EL (cell line): ENCODE measurements at places on chromosomes 3 and 15.

DNA sequence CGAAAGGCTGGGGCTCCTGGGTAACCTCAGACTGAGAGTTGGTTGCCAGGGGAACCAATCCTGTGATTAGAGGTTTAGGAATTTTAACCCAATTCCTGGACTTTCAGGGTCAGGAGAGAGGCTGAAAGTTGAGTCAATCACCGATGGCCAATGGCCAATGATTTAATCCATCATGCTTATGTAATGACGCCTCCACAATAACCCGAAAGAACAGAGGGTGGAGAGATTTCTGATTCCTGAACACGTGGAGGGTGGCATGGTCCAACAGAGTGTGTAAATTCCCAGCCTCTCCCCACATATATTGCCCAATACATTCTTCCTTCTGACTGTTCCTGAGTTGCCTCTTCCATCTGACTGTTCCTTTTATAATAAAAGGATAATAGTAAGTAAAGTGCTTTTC, 137.2 kb upstream of the CBLB start:
- DNase-seq = peak; percentile 97

GRCh38 chr15:74376226-74376625, 8.8 kb upstream of the CYP11A1 start:
- no peak for DNase-seq

DNA sequence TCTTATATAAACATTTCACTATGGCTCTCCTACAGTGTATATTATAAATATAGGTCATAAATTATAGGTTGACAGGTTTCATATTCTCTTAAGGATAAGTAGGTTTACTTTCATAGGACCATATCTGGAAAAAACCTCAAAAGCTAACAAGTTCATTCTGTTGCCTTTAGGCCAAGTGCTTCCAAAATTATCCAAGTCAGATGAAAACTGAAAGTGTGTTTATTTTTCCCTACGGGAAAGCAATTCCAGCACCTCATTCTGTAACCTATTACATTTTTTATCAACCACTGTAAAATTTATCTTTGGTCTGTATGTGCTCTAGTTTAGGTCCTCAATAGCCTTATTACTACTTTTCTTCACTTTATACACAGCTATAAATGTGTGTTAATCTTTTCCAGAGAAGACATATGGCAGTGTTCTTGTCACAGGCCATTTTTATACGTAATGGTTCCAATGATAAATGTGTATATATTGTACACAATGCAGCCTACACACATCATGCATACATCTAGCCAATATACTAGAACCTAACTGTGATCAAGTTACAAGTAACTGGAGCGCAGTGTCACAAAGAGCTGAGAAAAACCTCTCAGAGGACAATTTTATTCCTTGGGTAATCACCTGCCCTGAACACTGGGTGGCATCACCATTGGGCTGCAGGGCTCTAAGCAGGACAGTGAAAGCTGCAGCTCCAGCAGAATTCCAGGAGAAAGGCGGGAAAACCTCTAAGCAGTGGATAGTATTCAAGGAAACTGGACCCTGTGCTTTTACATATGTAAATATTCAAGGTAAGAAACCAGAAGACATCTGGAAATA, 251.3 kb downstream of the CTNNB1 start:
- no peak for DNase-seq

DNA sequence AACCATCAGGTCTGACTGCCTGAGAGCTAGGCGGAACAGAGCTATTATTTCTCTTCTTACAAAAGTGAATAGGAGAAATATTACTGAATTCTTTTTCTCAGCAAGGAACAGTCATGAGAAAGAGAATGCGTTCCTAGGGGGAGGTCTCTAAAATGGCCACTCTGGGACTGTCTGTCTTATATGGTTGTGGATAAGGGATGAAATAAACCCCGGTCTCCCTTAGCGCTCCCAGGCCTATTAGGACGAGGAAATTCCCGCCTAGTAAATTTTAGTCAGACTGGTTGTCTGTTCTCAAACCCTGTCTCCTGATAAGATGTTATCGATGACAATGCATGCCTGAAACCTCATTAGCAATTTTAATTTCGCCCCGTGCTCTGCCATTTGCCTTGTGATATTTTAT, 20.1 kb upstream of the WDR5B start:
- DNase-seq = no peak

GRCh38 chr3:23916886-23917678, at the start of the genes NKIRAS1 and RPL15:
NKIRAS1 (minus strand) TSS chr3:23916990; CDS start chr3:23910904, 6,086 bp downstream.
RPL15 (plus strand) TSS chr3:23917132; CDS start chr3:23917860, 728 bp downstream.
- DNase-seq = peak; percentile 97

DNA sequence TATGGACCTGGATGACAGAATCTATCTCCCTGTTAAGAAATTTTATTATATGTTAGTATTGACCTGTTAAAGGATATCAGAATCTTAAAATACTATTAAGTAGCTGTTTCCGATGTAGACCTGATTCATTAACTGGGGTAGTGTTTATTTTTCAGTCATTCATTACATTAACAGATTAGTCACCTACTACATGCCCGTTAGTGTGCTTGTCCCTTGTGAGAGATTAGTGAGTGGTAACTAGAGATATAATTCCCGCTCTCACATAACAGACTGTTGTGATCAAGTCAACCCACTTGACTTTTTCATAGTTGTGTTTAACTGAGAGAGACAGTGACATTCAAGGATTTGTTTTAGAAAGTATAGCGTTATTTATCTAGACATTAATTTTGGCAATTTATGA, 166.8 kb downstream of the TCF12 start:
- DNase-seq = no peak

GRCh38 chr3:194811118-194811517, 125.4 kb downstream of the FAM43A start:
- no peak for DNase-seq

DNA sequence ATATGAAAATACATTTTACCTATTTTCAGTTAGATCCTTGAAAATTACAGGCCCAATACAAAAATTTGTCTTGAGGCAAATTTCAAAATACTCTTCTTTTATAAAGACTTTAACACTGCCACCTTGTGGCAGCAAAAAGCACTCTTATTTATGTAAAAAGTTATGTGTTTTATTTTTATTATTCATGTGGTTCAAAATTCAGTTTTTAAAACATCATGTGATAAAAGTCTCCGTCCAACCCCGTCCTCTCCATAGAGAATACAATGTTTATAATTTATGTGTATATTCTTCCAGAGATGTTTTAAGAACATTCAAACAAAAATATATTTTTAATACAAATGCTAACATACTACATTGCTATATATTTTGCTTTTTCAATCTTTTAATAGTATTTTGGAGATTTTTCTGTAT, 36.9 kb upstream of the TRIM59 start:
- peak; percentile 60 for DNase-seq

DNA sequence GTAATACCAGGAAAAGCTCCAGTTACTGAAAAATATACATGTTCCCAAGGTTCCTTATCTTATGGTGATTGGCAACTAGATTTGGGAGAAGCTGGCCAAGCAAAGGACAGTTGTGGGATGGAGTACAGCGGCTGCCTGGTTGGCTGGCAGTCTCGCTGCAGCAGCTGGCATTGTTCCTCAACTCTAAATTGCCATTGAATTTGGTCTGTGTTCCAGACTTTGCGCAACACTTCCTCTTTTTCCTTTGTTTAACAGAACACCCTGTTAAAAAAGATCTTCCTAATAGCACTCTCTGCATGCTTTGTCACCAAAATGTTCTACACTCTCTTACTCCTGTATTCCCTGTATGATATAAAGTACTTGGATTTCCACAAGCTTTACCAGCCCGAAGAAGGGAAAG, 420.6 kb upstream of the RBMS3 start:
- no peak for DNase-seq

DNA sequence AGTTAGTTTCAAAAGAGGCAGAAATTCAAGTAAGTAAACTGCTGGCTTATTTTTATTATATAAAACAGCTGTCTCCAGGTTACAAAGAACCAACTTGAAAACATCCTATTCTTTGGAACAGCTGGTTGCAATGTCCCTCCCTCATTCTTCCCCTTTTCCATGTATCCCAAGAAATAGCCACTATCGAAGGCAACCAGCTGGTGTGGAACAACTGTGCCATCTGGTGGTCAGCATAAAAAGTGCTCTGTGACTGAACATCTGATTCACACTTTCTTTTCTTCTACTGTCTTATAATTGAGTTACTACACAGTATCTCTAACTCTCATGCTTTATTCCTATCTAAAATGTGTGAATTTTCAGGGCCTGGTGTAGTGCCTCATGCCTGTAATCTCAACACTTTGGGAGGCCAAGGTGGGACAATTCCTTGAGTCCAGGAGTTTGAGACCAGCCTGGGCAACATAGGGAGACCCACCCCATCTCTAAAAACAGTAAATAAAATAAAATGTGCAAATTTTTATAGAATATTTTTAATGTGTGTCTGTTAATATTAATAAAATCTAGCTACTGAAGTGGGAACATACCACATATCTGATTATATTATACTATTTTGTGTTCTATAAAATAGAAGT, 9.6 kb downstream of the OSBPL11 start:
- DNase-seq = peak; percentile 71

DNA sequence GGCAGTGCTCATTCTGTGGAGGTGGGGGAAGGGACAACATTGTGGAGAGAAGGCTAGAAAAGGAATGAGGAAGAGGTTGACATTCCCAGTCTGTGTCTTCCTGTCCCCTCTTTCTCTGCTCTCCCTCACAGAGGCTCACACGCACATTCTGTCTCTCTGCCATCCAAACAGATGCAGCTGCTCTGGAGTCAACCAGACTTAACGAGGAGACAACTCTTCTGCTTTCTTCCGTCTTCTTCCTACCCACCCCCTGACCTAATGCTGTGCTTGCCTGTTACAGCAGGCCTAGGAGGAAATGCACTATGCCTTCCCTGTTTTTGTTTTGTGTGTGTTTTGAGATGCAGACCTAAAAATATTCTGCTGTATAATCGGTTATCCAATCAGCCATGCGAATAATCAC, 121.9 kb downstream of the CACNA1D start:
- DNase-seq = no peak
